Vagina (tissue), 2 donors: ENCODE measurements at places on chromosomes 13 and 19.

GRCh38 chr19:3610745-3611717 is 4.4 kb upstream of the TBXA2R start:
- DNase-seq: no peak
- H3K27me3 ChIP-seq: no peaks in the 10 kb centered on the region
- H3K27ac ChIP-seq: no peak overlapping the region
- H3K4me1 ChIP-seq: peaks cover 30% of the 10 kb centered on the region

- no peaks in the 10 kb centered on the region for H3K36me3 ChIP-seq
- no peaks in the 10 kb centered on the region for H3K27me3 ChIP-seq
- DNase-seq: no peak
- H3K4me1 ChIP-seq: peaks cover 24% of the 10 kb centered on the region
- H3K27ac ChIP-seq: no peak overlapping the region
- H3K4me3 ChIP-seq: no peak overlapping the region
These were observed 9.7 kb upstream of the PTBP1 start for GRCh38 chr19:787536-787935.

DNA sequence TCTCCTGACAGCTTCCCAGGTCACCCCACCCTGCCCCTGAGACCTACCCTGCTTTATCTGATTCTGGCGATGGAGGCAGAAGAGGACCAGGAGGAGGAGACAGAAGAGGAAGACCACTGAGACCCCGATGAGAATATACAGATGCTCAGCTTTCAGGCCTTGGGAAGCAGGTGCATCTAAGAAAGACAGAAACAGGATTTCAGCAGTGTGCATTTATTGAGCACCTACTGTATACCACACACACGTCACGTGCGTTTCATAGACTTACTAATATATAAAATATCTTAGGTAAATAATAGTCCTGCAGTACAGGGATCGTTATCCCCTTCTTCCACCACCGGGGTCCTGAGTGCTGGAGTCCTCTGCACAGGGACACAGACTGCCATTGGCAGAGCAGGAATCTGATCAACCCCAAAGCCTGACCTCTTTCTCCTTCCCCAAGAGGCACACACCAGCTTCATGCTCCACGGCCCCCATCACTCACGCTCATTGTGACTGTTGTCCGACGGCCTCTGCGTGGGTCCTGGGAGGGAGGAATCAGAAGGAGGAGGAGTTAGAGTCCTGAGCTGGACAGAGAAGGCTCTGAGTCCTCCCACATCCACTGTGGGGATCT is 8.2 kb downstream of the LAIR1 start:
- H3K36me3 ChIP-seq: no peaks in the 10 kb centered on the region
- no peaks in the 10 kb centered on the region for H3K27me3 ChIP-seq
- no peak overlapping the region for H3K27ac ChIP-seq
- no peak overlapping the region for H3K4me3 ChIP-seq
- no peak for DNase-seq

GRCh38 chr19:13906521-13906904 is 512 bp downstream of the CC2D1A start:
- no peak for DNase-seq
- H3K27me3 ChIP-seq: no peaks in the 10 kb centered on the region
- no peaks in the 10 kb centered on the region for H3K36me3 ChIP-seq
- H3K4me1 ChIP-seq: peaks cover 19% of the 10 kb centered on the region
- H3K27ac ChIP-seq: peak overlapping the region; percentile 93

DNA sequence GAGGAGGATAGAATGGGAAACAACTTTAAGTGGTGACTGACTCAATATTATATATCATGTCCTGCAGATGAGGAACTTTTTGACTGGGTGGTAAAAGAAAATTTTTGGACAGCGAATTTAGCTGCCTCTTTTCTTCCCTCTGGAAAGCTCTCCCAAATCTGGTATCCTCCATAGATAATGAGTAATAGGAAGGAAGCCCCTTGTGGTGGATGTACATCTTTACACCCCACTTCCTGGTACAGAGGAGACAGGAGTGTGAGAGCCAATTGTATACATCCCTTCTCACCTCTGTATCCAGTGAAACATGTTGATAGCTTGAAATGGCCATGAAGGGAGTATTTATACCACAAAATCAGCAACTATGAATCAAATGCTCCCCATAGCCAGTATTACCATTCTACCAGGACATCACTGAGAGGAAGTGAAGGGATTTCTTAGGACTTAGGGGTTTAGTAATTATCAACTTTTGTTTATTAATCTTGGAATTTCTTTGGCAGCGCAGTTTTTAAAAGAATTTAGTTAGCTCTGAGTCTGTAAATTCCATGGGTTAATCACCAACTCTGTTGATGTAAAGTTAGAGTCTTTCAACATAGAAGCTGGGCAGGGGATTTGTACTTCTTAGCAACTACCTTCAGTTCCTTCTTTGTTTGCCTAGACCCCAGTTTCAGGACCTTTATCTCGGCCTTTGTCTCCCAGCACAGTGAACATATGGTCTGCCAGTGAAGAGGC is 17.0 kb upstream of the TDRD3 start:
- H3K27me3 ChIP-seq: no peaks in the 10 kb centered on the region
- no peaks in the 10 kb centered on the region for H3K4me1 ChIP-seq
- H3K36me3 ChIP-seq: no peaks in the 10 kb centered on the region
- no peak overlapping the region for H3K27ac ChIP-seq
- DNase-seq: no peak
- no peak overlapping the region for H3K4me3 ChIP-seq

DNA sequence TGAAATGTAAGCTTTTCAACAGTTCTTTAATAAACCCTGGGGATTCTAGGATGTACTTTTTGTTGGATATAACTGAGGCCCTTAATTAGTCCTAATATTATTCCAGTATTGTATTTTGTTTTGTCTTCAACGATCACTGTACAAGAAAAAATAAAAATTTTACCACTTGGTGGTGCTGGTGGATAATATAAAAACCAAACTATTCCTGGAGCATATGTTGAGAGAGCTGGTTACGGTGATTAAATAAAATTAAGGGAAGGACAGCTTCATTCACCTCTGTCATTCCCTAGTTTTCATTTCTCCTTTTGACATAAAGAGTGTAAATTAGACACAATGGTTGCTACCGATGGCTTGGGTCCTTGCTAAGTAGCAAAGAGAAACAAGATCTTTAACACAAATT is 598.6 kb upstream of the PCDH20 start:
- no peak for DNase-seq
- H3K4me3 ChIP-seq: no peak overlapping the region
- H3K4me1 ChIP-seq: no peaks in the 10 kb centered on the region
- no peaks in the 10 kb centered on the region for H3K27me3 ChIP-seq
- no peaks in the 10 kb centered on the region for H3K36me3 ChIP-seq

DNA sequence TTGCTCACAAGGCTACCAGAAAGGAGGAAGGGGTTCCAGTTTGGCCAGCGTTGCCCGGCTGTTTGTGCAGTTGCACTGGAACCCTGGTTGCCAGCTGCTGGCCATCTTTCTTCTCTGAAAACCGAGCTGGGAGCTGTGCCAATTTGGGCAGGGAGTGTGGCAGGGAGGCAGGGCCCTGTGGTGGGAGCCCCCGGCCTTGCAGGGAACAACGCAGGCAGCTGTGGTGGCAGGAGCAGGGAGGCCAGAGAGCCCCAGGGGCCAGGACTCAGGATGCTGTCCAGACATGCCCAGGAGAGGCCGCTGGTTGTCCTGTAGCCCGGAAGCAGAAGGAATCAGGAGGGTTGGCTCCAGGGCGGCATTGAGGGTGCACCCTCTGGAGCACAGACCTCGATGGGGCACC is 4.8 kb downstream of the KMT5C start:
- peaks cover 28% of the 10 kb centered on the region for H3K4me1 ChIP-seq
- peaks cover 6% of the 10 kb centered on the region for H3K36me3 ChIP-seq
- H3K27me3 ChIP-seq: no peaks in the 10 kb centered on the region
- DNase-seq: no peak
- H3K27ac ChIP-seq: no peak overlapping the region

GRCh38 chr19:51392701-51393100 is 2.3 kb upstream of the C19orf84 start:
- no peaks in the 10 kb centered on the region for H3K36me3 ChIP-seq
- H3K4me1 ChIP-seq: peaks cover 14% of the 10 kb centered on the region
- no peak overlapping the region for H3K27ac ChIP-seq

- H3K27me3 ChIP-seq: no peaks in the 10 kb centered on the region
- no peak overlapping the region for H3K4me3 ChIP-seq
- H3K4me1 ChIP-seq: no peaks in the 10 kb centered on the region
- no peaks in the 10 kb centered on the region for H3K36me3 ChIP-seq
- no peak for DNase-seq
- peak overlapping the region; percentile 21 for H3K27ac ChIP-seq
These were observed 142.3 kb upstream of the ARGLU1 start for GRCh38 chr13:106710266-106710665.

DNA sequence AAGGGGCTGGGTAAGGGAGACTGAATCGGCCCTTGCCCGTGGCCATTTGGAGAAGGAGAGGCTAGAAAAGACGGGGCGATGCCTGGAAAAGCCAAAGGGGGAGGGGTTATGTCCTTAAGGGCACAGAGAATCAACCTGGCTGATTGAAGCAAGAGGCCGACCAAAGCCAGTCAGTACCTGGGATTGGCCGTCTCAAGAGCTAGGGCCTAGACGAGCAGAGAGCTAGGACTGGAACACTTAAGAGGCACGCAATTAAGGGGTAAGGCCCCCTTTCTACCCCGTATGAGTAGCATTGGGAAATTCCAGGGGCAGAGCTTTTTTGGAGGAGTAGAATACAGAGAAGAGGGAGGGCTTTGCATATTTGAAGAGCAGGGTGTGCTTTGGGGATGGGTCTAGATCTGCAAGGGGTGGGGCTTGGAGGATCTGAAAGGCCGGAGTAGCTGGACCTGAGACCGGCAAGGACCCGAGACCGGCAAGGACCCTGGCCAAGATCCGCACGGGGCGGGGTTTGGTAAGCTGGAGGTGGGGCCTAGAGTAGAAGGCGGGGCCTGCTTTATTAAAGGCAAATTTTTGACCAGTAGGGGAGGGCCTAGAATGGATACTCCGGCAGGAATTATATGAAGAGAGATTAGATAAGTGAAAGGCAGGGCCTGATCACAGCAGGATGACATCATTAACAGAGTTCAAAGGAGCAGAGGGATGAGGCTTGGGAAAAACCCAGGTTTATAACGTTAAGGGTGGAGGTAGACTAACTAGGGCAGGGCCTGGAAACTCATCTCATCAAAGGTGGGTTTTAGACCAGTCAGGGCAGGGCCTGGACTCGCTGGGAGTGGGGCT is 10.7 kb upstream of the CACNG6 start:
- H3K4me1 ChIP-seq: peaks cover 26% of the 10 kb centered on the region
- DNase-seq: no peak
- no peaks in the 10 kb centered on the region for H3K36me3 ChIP-seq
- H3K27ac ChIP-seq: no peak overlapping the region
- H3K27me3 ChIP-seq: peaks cover 4% of the 10 kb centered on the region

GRCh38 chr19:47469719-47470118 is 2.0 kb downstream of the SLC8A2 start:
- H3K36me3 ChIP-seq: no peaks in the 10 kb centered on the region
- no peak overlapping the region for H3K4me3 ChIP-seq
- no peak for DNase-seq
- peaks cover 14% of the 10 kb centered on the region for H3K4me1 ChIP-seq
- no peaks in the 10 kb centered on the region for H3K27me3 ChIP-seq

DNA sequence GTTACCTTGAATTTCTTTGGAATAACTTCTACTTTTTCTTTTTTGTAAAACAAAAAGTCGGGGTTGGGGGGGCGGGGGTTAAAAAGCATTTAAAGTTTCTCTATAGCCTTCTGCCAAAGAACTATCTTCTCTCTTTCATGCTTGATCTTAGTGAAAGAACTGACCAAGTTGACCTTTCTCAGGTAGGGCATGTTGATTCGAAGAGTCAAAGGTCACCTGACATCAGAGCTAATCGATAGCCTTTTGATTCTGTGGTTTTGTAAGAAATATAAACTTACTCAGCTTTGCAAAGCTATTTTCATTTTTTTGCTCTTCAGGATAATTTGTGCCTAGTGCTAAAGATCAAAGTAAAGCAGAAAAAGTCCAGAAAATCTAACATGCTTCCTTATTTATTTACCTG is 181.5 kb downstream of the IRS2 start:
- H3K4me3 ChIP-seq: no peak overlapping the region
- no peak for DNase-seq
- H3K27ac ChIP-seq: no peak overlapping the region

DNA sequence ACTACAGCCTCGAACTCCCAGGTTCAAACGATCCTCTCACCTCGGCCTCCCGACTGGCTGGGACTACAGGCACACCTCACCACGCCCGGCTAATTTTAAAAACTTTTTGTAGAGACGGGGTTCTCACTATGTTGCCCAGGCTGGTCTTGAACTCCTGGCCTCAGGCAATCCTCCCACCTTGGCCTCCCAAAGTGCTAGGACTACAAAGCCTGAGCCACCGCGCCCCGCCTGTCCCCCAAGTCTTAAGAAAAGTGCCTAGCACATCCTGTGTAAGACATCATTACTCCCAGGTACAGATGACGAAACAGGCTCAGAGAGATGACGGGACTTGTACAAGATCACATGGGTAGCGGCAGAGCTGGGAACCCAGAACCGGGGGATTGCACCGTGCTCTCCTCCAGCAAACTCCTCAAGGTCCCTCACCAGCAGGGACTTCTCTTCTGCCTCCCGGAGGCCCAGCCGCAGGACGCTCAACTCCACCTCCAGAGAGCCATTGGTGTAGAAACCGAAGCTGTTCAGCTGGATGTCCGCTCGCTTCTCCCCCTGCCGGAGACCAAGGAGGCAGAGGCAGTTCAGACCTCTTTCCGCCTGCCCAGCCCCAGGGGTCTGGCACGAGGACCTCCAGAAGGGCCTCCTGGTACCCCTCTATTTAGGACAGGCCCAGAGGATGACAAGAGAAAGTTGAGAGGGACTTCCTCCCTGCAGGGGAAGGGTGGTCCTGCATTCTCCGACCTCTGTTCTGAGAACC is 1.0 kb downstream of the GPR108 start:
- no peaks in the 10 kb centered on the region for H3K27me3 ChIP-seq
- peaks cover 21% of the 10 kb centered on the region for H3K36me3 ChIP-seq
- peak overlapping the region; percentile 95 for H3K27ac ChIP-seq
- peak overlapping the region; percentile 65 for H3K4me3 ChIP-seq

GRCh38 chr19:39996218-39996810 is 546 bp upstream of the ZNF546 start:
- H3K27ac ChIP-seq: peak overlapping the region; percentile 60
- H3K4me3 ChIP-seq: peak overlapping the region; percentile 62
- H3K4me1 ChIP-seq: peaks cover 20% of the 10 kb centered on the region
- no peak for DNase-seq
- H3K36me3 ChIP-seq: no peaks in the 10 kb centered on the region

DNA sequence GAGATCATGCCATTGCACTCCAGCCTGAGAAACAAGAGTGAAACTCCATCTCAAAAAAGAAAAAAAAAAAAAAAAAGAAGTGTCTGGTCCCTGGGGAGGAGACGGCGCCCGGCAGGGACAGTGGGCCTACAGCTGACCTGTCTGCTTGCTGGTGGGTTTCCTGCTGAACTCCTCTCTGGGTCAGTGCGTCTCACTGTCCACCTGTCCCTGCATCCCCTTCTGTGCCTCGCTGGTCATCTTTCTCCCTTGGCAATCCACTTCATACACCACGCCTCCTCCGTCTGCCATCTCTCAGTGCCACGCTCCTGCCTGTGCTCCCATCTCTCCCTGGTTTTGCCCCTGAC is 63.4 kb downstream of the ACSBG2 start:
- DNase-seq: no peak
- no peak overlapping the region for H3K27ac ChIP-seq
- peaks cover 17% of the 10 kb centered on the region for H3K4me1 ChIP-seq

- no peaks in the 10 kb centered on the region for H3K36me3 ChIP-seq
- no peak overlapping the region for H3K4me3 ChIP-seq
- DNase-seq: no peak
These were observed 195.5 kb downstream of the ZNF536 start for GRCh38 chr19:30567536-30568232.
